Foreskin keratinocyte (primary cell): ENCODE measurements at places on chromosomes 16 and 17. TPM values are rescaled to one million over a fixed set of nuclear protein-coding genes. Genes with fewer than 3 reads are reported as not detected.
A peak's percentile ranks its signal among the peaks of the same experiment; 100 is the strongest.

DNA sequence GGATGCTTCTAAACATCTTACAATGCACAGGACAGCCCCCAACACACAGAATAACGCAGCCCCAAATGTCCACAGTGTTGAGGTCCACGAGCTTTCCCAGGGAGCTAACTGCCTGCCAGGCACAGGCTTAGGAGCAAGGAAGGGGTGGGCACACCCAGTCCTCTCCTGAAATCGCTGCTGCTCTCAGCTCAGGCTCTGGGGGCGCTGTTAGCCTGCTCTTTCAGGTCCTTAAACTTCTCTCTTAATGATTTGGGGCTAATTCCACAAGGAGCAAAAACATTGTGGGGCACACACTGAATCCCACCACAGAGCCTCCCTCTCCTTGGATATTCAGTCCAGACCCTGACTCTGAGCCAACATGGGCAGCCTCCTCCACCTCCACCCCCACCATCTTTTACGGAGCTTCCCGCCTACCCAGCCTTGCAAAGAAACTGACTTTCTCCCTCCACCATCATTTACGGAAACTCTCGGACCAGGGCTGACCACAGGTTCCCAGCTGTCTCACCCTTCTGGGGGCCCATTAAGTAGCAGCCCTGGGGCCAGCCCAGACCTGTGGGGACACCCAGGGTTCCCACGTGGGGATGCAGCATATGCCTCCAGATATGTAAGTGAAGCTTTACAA lies 1.1 kb downstream of the CD300H start:
- no peak for DNase-seq

GRCh38 chr17:57629470-57629869 lies 115.6 kb downstream of the CCDC182 start:
- no peak for DNase-seq

DNA sequence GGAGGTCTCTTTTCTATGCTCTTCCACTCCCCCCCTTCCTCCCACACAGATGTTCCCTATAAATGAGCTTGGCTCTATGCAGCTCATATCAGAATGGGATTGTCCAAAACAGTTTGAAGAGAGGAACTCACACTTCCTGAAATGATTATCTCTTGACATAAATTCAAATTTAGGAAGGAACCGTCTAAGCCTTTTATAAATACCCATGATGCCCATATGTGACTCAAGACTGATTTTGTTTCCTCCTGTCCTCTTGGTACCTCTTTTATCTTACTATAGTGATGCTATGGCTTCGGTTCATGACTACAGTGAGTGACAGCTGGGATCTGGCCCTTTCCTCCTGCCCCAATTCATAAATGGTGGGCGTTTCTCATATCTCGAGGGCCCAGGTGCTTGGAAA lies 16.6 kb upstream of the TERF2 start:
- DNase-seq, result no peak

- DNase-seq, result peak; percentile 35
Measured at GRCh38 chr17:68910251-68910705, 44.9 kb downstream of the ABCA8 start.

C17orf75 gene
- polyA plus RNA-seq, result 15.3 and 17.1 TPM in 2 replicates

ZPBP2 gene
- polyA plus RNA-seq, result not detected in 2 replicates

MAP2K4 gene
- polyA plus RNA-seq, result 10.6 and 14.1 TPM in 2 replicates
